Right cardiac atrium (tissue), 5 donors: ENCODE measurements at places on chromosomes 12 and 14. TPM values are rescaled to one million over a fixed set of nuclear protein-coding genes. Genes with fewer than 3 reads are reported as not detected.

GRCh38 chr12:70186436-70186835 lies 56.8 kb upstream of the CNOT2 start:
- DNase-seq, result no peak

Gene B4GALNT3
- total RNA-seq, result 43.1 TPM

Gene POU6F1
- total RNA-seq, result 8.1 TPM

GRCh38 chr12:57983146-57983857 lies 41.9 kb downstream of the ATP23 start:
- no peak for DNase-seq

DNA sequence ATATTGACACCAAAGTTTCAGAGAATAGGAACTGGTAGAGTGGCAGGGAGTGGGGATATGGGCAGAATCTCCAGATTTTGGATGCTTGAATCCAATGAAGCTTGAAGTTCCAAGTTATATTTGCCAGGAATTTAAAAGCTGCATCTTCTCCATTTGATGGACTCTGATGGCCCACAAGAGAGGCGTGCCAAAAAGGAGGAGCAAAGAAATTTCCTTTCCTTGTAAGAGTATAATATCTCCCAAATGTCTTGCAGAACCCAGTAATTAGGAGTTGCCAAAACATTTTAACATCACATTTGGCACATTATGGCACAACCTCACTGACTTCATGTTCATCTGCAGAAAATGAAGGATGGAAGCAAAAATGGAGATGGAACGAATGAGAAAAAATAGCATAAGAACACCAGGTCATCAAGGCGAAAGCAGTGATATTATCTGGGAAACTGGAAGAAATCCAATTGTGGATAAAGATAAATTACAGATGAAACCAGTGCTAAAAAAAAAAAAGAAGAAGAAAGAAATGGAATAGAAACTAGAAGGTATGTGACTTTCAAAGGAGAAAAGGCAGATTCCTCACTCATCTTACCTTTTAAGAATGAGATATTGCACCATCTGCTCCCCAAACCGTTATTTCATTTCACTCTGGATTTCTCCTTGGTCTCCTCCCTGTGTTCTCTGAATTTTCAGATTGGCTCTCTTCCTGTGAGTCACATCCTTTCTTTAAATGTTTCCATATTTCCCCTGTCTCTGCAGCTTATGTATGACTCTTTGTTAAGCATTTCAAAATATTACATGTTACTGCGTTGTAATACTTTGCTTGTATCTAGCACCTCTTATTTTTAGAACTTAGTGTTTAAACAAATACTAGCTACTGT lies 13.5 kb upstream of the FLRT2 start:
- DNase-seq, result no peak

DNA sequence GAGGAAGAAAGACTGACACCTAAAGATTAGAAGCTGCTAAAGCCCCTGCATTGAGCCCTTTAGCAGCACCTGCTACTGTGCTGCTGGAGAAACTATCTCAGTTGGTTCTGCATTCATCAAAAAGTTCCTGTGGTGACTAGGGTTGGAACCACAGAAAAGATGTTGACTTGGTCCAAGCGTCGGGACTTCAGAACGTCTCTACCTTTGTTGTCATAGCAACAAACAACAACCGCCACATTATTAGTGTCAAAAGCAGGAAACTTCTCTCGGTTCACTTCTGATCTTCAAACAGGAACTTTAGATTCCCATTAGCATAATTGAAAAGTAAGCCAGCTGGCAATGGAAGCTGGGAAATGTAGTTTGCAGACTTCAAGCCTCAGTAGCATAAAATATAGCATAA lies 368.0 kb downstream of the SEC23A start:
- no peak for DNase-seq

DNA sequence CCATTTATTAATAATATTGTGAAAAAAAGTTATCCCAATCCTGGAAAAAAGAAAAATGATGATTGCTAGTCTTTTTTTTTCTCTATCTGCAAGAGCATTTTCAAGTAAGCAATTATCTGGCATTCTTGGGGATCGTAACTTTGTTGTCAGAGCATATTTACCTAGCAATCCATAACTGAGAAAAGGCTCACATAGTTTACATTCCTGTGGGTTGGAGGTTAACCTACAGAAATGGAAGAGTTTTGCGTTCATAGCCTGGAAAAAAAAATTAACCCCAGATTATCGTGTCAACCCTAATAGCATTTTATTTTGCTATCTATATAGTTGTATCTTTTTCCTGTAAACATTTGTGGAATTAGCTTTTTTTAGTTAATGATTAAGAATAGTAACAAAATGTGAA lies 292.3 kb downstream of the DAD1 start:
- no peak for DNase-seq

DNA sequence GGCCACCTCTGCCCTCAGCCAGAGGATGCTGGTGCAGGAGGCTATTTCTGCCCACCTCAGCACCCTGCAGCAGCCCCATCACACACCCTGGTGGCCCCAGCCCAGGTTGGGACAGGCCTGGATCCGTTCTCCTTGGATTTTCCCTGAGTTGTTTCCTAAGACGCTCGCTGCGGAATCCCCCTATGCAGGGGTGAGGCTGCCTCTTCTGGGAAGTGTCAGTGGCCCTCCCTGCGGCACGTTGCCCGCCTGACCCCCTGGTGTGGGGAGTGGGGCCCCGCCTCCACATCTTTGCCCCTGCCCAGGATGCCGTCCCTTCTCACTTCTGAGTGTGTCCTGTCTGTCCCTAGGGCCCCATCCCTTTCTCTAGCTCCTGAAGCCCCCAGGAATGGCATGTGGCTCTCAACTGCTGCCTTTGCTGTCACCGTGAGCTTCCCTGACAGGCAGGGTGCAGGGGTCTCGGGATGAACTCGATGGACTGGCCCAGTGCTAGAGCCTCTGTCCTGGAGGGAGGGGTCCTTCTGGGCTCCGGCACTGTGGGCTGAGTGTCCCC lies 594 bp upstream of the EXOC3L4 start:
- DNase-seq, result no peak

Gene KRT6C
- not detected for total RNA-seq

Gene MIPOL1
- total RNA-seq, result 13.2 TPM

DNA sequence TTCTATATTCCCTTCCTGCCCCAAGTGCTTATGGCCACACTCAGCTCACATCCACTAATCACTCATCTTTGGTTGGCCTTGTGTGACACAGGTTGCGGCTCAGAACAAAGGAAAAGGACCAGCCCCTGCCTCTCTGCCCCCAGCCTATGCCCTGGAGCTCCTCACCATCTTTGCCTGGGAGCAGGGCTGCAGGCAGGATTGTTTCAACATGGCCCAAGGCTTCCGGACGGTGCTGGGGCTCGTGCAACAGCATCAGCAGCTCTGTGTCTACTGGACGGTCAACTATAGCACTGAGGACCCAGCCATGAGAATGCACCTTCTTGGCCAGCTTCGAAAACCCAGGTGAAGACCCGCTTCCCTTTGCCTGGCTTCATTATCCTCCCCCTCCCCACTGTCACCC lies 15.8 kb upstream of the OAS2 start:
- DNase-seq, result no peak

- DNase-seq, result no peak
Measured at GRCh38 chr12:68812553-68813241, 4.7 kb downstream of the MDM2 start.

Gene LRP1
- 140 TPM for total RNA-seq
